ENCODE measurements at places on chromosomes 3 and 15. TPM values are rescaled to one million over a fixed set of nuclear protein-coding genes. Genes with fewer than 3 reads are reported as not detected.

VGLL4 gene
- 29.2 TPM for total RNA-seq

SLC28A1 gene
- not detected for total RNA-seq

DGKG gene
- total RNA-seq: not detected

AP2M1 gene
- total RNA-seq: 208 TPM

UTS2B gene
- total RNA-seq: not detected

Data from CD4-positive, alpha-beta memory T cell (primary cell).